Stimulated activated naive CD4-positive, alpha-beta T cell (primary cell): ENCODE measurements at places on chromosomes 2 and 18.

DNA sequence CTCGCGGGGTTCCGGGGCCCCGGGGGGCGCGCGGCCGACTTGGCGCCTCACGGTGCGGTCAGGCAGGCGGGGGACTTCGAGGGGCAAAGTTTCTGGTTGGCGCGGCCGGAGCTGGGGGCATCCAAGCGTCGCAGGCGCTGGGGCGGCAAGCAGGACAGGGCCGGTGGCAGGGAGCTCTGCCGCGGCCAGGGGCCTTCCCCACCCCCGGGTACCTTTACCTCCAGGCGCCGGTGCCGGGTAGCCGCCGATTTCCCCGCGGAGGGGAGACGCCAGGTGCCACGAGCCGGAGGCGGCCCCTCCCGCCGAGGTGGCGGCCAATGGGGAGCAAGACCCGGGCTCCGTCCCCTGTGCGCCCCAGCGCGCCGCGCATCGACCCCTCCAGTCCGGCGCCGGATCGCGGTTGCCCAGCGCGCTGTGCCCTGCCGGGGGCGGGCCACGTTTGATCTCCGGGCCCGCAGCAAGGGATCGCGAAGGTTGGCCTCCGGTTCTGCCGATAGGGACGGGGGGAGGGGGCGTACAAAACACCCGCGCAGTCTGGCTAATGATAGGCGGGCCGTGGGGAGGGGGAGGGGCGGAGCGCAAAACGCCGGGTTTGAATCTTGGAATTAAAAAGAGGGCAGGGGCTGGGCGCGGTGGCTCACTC, at the start of gene ST8SIA5:
Gene ST8SIA5 (minus strand): TSS at position 495 of the 643 bp plus-strand sequence. CDS start 545 bp downstream, outside the sequence.
- DNase-seq: no peak

DNA sequence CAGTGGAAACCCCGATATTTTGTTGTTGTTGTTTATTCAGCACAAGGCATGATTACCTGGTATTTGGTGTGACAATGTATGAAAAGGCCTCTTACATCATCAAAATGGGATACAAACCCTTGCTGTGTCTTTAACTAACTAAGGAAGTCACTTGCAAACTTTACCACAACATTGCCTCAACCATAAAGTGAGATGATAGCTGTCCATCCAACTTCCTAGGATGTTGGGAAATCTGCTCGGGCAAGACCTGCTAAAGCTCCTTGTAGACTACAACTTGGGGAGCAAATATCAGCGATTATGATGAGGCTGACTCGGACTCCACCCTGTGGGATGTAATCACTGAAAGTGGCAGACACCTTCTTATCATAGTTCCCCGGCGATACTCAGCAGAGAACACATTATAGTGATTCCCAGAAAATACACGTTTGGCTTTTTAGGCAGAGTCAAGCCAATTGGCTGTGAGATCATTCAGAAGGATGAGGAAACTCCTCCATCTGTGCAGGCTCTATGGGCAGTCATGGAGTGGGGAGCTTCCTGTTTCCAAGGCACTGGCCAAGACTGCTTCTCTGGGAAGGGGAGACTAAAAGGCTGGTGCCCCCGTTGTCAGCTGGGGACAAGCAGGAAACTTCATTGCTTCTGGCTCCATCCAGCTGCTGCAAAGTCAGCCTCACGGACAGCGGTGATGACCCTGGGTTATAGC, 289.0 kb downstream of the RNF144A start:
- no peak for DNase-seq

DNA sequence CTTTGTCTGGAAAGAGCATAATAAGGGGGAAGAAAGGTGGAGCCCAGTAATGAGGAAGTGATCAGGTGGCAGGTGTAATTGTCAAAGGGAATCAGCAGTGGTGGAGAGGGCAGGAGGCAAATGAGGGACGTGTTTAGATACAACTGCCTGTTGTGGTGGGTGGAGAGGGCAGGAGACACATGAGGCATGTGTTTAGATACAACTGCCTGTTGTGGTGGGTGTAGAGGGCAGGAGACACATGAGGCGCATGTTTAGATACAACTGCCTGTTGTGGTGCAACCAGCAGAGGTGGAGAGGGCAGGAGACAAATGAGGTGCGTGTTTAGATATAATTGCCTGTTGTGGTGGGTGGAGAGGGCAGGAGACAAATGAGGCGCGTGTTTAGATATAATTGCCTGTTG, 173.1 kb downstream of the ANKRD30B start:
- DNase-seq: no peak

GRCh38 chr2:113207021-113207420, 33.2 kb downstream of the PSD4 start:
- DNase-seq: no peak

- DNase-seq: no peak
These were observed 78.8 kb downstream of the ANKRD12 start for GRCh38 chr18:9215221-9215933.

DNA sequence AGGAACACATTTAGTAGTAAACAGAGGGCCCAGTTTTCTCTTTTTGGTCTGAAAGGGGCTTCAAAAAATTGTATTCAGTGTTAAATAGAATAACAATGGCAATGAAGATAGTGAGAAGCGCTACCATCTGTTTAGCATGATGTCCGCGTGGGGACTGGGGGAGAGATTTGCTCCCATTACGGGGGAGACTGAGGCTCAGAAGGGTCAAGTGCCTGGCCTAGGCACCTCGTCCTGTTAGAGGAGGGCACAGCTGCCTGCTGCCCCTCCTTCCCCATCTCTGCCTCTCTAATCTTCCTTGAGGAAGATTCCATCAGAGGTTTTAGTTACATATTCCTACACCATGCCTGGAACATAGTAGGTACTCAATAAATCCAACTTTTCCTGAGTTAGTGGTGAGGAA, 10.1 kb upstream of the TMEM185B start:
- no peak for DNase-seq

GRCh38 chr18:38634117-38634516, 1068.5 kb upstream of the CELF4 start:
- no peak for DNase-seq

DNA sequence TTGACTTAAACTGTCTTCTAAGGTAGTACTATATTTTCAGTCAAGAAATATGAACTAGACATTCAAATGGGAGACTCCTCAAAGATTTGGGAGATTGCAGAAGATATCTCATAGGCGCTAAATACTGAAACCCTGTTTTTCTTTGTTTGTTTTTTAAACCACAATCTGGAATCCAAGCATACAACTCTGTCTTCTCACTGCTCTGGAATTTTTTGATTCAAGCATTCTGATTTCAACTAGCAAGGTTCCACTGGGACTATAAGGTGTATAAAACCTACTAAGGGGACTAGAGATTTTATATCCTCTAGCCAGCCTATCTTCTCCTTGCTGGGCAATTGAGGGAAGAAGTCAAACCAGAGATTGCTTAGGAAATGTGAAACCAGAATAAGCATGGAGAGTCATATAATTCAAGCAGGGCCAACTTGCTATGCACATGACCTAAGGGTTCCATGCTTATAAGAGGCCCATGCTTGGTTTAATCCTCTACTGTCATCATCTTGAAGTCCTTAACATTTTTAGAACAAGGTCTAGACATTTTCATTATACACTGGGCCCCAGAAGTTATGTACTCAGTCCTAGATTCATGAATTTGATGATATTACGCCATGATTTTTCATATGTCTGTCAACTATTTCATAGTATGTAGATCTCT, 405.5 kb downstream of the PARD3B start:
- no peak for DNase-seq

DNA sequence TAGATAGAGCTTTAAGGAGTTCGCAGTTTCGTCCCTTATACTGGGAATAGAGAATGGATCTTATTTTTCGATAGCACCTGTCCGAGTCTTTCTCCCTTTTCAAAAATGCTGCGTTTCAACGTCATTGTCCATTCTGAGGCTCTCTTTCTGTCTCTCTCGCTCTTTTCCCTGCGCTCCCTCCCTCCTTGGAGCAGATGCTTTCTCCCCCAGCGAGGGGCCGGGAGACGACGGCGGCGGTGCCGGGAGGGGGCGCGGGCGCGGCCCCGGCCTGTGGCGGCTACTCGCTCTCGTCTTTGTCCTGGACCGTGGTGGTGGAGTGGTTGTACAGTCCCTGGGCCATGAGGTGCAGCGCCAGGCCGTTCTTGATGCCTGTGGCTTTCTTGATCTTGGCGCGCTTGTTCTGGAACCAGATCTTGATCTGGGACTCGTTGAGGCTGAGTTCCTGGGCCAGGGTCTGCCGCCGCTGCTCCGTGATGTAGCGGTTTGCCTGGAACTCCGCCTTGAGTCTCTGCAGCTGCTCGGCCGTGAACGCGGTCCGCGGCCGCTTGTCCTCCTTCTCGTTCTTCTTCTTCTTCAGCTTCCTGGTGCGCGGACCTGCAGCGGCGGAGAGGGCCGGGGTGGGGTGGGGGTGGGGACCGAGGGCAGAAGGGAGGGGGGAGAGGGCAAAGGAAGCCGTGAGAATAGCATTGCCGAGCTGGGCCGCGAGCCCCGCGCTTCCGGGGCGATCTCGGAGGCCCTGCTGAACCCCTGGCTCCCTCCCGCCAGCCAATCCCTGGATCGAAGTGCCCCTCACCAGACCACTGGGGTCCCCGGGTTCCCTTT, 4.6 kb downstream of the EN1 start:
- no peak for DNase-seq

DNA sequence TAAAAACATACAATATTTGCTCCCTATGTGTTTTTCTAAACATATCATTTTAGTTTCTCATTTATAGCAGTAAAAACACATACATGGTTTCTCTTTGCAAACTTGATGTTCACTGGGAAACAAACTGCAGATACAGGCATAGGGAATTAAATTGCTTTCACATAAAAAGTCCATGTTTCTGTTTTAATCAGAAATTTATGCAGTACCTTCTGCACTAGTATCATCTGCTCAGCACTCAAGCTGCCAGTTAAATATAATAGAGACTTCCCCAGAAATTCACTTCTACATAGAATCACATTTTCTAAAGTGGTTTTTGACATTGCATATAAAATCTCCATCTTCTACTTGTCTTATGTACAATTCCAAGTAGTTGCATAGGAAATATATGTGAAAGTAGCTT, 1107.3 kb upstream of the NRXN1 start:
- DNase-seq: no peak
